SHP77 treated with DMSO at 0.1 percent for 48 hours (cell line): ENCODE measurements at places on chromosomes 1 and 21.
A peak's percentile ranks its signal among the peaks of the same experiment; 100 is the strongest.

DNA sequence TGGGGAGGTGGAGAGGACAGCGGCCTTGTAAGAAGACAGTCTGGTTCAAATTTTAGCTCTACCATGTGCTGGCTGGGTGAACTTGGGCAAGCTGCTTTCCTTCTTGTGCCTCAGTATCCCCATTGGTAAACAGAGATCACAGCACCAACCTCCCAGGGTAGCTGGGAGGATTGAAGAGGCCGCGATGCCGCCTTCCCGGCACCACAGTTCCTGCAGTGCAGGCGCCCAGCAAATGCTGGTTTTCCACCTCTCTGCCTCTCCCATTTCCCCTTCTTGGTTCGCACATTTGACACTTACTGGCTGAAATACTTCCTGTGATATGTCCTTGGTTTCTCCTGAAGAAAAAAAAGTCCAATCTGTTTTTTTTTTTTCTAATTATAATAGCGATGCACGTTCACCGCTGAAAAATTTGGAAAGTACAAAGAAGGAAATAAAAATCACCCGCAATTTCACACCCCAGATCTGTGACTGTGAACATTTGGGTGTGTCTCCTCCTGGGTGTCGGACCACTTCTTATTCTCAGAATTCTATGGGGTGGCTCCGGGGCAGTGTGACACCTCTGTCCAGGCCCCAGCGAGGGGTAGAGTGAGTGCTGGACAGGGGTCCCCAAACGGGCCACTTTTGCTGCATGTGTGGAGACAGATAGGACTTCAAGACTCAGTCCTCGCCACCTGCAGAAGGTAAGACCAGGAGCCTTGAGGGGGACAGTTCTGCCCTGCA lies 73.1 kb downstream of the RUNX3 start:
- DNase-seq: no peak

DNA sequence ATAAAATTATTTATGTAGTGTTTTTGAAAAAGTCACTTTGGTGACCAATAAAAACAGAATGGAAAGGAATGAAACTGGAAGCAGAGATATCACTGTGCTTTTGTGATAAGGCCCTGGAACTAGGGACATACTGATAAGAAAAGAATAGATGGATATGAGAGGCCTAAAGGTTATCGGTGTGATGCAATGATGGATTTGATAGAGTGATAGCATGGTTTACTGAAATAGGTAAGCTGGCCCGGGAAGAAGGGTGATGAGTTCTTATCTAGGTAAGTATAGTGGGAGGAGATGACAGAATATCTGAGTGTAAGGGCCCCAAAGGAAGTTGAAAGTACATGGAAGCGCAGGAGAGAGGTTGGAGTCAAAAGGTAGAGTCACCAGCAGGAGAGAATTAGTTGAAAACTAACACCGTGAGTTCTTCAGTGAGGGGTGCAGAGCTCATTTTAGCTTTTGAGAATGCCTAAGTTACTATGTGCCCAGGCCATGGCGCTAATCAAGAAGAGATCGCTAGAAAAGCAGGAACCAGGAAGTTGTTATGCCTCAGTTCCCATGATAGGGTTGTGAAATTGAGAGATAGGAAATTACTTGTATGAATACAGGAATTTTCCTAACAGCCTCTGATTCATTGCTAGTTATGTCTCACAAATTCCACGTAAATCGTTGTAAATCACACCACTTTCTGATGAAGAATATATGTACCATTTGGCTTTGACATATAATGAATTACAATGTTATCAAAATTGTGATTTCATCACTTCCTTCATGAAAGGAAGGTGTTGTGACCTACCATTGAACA lies 115.3 kb downstream of the PLA2G4A start:
- no peak for DNase-seq

DNA sequence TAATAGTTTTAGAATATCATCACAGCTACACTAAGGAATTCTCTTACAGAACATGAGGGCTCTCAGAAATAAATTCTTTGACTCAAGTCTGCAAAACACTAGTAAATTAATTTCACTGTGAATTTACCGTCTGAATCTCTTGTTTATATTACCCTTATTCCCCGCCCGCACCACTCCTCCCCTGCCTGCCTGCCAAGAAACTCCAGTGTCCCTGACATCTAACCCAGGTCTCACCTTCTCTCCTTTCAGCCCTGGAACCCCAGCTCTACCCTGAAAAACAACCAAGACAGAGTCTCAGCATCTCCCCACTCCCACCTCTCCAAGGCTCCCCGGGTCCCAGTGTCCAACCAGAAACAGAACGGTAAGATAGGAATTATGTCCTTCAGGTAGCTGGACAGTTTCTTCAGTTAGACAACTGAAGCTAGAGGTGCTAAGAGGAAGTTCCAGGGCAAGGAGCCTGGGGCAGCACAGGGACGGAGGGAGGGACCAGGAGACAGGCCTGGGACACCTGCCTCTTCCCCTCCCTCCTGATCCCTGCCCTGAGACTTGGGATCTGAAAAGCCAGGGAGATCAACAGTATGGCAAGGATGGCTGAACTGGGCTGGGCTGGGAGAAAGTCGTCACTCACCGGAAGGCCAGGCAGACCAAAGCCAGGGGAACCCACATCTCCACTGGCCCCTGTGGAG lies 15.4 kb downstream of the COL16A1 start:
- no peak for DNase-seq

DNA sequence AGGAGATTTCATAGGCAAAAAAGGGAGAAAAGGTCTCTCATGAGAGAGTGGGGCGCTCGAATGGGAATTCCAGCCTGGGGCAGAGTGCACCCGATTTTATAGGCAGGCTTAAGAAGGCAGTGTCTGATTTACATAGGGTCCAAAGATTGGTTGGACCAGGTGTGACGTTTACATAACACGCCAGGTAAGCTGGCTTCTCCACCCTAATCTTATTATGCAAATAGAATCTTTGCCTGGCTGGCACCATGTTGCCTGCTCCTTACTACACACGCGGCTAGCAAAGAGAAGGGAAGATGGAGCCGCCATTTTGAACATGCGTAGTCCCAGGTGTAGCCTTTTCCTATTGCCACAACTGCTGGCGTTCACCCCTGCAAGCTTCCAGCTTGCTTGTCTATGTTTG lies 103.7 kb downstream of the SLC16A1 start:
- no peak for DNase-seq

- DNase-seq: no peak
Measured at GRCh38 chr1:153372571-153372970, 2.9 kb downstream of the S100A12 start.

- peak; percentile 8 for DNase-seq
Measured at GRCh38 chr21:42010507-42011495, 641 bp upstream of the ZBTB21 start.

DNA sequence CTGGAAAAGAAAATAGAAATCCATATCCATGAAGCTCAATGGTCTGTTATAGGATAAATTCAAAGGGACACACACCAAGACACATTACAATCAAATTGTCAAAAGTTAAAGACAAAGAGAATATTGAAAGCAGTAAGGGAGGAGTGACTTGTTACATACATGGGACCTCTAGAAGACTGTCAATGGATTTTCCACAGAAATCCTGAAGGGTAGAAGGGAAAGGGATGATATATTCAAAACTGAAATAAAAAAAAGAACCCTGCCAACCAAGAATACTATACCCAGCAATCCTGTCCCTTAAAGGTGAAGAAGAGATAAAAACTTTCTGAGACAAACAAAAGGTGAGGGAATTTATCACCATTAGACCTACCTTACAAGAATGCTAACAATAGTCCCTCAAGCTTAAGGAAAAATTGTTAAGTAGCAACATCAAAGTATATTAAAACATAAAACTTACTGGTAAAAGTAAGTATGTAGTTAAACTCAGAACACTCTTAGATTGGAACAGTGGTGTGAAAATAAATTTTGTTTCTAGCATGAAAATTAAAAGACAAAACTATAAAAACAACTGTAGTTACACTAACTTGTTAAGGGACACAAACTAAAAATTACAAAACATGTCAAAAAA lies 103.2 kb upstream of the APP start:
- no peak for DNase-seq
